Karpas-422 (cell line): ENCODE measurements at places on chromosomes 3 and 15.

- no peak for DNase-seq
Observed at GRCh38 chr15:68584756-68585573, 6.2 kb downstream of the CORO2B start.

DNA sequence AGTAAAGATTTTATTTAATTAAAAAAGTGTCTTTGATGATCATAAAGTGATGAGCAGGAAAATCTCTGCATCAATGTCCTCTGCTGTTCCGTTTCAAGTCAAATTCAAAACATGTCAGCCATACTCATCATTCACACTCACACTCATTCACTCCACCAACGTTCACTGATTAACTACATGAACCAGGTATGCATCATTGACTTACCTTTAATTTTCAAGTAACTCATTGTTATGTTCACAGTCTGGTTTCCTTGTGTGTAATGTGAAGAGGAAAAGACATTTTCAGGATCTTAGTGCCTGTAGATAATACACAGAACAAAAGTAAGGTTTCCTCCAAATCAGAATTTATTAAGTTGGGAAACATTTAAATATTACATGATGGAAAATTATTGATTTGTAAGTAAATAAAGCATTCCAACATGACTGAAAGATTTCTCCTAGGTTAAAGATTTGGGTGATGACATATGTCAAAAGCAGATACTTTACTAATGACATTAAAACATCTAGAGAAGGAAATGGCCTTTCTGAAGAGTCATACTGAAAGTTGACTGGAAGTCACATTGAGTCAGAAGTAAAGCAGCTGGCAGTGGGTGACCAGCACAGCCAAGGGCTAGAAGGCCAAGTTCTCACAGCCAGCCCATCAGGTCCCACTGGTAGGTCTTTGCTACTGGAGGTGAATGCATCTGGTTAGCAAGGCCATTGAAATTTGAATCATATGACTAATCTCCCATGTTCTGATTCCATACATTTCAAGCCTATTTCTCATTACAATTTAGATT lies 251.9 kb downstream of the CDIN1 start:
- no peak for DNase-seq

- DNase-seq, result no peak
Observed at GRCh38 chr3:123535580-123535979, 49.3 kb downstream of the HACD2 start.

DNA sequence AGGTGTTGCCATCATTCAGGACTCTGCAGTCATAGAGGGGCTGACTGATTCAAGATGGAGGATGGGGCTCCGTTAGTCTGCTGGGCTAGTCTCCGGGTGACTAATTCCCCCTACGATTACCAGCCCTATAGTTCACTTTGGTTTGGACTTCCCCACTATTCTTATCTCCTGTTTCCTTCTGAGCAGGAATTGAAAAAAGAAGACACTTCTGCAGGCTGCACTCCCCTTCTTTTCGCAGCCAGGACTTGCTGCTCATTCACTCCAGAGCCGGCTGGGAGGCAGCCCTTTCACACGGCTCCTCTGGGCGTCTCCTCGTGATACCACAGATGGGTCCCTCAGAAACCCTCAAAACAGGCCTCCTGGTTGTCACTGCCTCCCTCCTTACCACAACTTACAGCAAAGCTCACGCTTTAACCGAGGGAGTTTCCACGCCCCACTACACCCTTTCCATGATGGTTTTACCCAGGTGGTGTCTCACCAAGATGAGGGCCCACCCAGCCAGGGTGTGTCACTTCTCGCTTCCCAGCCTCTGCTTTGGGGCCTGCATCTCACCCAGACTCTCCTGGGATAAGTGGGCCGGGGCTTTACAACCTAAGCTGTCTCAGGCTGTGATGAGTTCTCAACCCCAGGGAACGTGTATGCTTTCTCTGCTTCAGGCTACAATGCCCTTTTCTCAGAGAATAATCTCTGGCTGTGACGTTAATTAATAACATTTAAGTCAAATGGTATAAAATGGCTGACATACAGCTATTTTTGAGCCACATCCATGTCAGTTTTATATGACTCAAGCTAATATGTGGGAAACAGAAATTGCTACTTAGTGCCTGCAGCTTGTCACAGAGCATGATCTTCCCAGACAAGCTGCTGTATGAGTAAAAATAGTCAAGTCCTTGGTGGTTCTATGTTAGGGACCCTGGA lies 11.9 kb downstream of the CX3CR1 start:
- no peak for DNase-seq

- DNase-seq, result no peak
Observed at GRCh38 chr3:187481426-187481825, 113.2 kb downstream of the RTP4 start.

- DNase-seq, result no peak
Observed at GRCh38 chr3:101533603-101533968, 20.6 kb upstream of the SENP7 start.

- DNase-seq, result no peak
Observed at GRCh38 chr3:117748131-117748530, 1038.6 kb downstream of the TUSC7 start.

GRCh38 chr3:9669720-9670432 lies 20.6 kb downstream of the MTMR14 start:
- no peak for DNase-seq

DNA sequence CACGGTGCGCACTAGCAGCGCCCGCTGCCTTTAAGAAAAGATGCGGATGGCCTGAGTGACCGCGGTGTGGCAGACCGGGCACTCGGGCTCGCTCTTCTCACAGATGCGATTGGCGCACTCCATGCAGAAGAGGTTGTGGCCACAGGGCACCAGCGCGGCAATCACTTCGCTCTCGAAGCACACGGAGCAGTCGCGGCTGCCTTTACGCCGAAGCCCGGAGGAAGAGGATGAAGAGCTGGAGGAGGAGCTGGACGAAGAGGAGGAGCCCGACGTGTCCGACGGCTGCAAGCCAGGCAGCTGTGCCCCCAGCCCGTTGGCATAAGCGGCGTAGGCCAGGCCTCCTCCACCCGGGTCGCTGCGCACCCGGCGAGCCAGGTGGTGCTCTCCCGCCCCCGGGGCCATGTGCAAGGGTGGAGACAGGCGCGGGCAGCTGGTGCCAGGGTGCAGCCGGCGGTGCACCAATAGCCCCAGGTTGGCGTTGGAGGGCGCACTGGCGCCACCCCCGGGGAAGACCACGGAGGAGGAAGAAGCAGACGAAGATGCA lies 2.6 kb downstream of the MEX3B start:
- DNase-seq, result no peak

GRCh38 chr3:16251316-16252085 lies 13.2 kb downstream of the DPH3 start:
- DNase-seq, result no peak

DNA sequence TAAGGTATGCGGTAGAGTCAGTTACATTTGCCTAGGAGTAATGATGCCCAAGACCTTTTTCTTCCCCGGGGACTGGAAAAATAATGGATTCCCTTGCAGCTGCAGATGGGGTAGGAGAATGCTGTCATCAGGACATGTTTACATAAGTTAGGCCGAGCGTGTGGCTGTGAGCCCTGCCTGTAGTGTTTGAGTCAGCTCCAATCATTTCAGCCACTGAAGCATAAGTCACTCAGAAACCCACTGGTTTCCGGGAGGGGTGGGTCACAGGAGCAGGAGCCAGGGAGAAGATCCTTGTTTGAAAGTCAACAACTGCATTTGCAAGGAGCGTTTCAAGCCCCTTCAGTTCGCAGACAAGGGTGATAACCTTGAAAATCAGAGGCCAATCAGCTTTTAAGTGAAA lies 562.3 kb downstream of the MCTP2 start:
- DNase-seq, result no peak

- no peak for DNase-seq
Observed at GRCh38 chr3:28973609-28974008, 307.3 kb upstream of the RBMS3 start.

DNA sequence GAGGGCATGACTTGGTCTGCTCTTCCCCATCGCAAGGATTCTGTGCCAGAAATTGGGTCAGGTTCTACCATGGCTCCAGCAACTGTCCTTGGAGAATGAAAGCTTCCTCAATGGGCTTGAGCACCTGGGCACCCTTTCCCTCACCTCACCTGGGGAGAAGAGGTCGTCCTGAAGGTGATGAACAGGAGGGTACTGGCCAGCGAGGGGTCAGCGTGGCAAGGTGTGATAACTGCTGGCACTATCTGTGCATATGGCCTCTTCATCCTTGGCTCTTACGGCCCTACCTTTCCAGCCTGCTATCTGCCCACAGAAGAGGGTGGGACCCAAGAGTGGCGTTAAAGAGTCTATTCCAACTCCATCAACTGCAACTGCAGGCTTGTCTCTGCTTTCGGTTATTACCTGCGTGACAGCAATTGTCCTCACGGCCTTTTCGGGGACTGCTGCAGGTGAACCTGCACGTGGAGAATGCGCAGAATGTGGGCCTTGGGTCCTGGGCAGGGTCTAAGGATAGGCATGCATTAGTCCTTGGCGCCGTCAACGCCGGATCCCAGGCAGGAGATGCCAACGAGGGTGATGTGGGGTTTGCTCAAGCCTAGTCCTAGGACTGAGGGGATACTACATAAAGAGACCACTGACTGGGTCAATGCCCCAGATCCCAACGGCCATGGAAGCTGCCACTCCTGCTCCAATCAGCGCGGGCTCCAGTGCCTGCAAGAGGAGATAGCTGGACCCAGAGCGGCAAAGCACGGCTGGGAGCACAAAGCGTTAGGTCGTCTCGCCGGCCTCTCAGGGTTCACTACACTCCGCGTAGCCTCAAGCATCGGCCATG lies 625 bp upstream of the RBM15B start:
- DNase-seq, result peak; percentile 61

DNA sequence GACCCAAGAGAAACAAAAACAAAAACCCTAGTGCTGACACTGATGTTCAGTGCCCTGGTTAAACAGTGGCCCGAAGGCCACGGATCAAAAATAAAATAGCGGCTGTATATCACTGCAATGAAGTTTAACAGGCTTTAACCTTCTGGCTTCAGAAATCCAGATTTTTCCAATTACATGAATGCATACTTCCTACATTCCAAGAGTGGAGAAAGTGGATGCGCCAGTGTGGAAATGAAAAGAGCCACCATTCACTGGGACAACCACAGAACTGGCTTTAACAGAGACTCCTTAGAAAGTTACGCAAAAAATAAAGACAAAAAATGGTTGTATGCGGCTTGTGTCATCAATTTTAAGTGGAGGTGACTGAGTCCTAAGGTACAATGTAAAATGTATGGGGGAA lies 522.2 kb downstream of the FHIT start:
- DNase-seq, result no peak

- DNase-seq, result no peak
Observed at GRCh38 chr3:173584838-173585831, 187.6 kb downstream of the NLGN1 start.

DNA sequence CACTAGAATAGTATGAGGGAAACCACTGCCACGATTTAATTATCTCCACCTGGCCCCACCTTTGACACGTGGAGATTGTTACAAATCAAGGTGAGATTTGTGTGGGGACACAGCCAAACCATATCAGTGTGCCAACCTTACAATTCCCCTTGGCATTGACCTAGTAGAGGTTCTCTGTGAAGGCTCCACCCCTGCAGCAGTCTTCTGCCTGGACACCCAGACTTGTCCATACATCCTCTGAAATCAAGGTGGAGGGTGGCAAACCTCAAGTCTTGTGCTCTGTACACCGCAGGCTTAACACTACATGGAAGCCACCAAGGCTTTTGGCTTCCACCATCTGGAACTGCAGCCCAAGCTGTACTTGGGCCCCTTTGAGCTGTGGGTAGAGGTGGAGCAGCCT lies 8.8 kb upstream of the IQGAP1 start:
- peak; percentile 34 for DNase-seq

DNA sequence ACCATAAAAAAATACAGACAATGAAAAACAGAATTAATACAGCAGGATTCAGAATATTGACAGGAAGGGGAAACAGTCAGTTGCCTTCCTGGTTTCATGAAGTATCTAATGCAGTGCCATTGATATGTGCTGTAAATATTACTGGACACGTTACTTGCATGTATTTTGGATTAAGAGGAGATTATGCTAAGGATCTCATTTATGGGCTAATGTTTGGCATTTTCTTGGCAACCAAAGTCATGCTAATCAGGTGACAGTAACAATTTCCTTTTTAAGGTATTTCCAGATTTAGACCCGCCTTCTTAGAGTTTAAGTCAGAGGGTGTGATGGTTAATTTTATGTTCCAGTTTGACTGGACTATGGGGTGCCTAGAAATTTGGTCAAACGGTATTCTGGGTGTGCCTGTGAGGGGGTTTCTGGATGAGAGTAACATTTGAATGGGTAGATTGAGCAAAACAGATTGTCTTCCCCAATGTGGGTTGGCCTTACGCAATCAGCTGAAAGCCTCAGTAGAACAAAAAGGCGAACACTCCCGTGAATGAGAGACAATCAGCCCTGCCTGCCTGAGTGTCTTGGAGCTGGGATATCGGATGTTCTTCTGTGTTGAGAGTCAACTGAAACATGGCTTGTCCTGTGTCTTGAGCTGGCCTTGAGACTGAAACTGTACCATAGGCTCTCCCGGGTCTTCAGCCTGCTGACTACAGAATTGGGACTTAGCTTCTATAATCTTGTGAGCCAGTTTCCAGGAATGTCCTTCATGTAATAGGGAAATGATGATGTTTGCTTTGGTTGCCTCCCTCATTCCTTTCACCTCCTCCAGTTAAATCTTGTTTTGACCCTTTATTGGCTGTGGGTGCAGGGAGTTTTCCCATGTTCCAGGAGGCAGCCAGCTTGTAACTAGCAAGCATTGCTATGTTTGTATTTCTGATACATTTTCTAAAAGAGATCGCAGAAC lies 10.5 kb downstream of the SQOR start:
- no peak for DNase-seq

DNA sequence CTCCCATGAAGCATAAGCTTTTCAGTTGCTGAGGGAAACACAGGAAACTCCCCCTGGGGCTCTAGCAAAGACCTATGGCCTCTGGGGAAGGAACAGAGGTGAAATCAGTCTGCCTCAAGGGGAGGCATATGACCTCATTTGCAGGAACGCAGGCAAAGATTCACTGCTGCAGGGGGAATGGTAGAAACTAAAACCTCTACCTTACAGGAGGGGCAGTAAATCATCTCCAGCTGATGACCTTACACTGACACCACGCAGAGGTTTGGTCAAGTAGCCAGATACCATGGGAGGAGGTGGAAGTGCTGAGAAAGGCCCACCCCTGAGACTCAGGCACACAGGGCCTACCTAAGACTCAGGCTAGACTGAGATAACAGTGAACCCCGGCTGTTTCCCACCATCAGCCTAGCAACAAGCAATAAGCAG lies 81.1 kb downstream of the RAD18 start:
- no peak for DNase-seq

GRCh38 chr15:45288947-45289346 lies 36.9 kb downstream of the SLC28A2 start:
- DNase-seq, result no peak

DNA sequence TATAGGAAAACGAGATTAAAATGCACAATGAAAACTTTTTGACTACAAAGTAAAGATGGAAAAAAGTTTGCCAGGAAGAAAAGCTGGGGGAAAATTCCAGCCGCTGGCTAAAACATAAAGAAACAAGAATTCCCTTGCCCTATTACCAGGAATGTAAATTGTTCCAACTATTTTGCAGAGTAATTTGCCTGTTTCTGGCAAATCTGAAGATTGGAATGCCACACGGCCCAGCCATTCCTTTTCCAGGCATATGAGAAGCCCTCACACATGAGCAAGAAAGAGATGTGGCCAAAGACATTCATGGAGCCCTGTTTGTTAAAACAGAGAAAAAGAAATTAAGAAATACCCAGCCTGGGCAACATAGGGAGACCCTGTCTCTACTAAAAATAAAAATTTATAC lies 8.4 kb upstream of the GATA2 start:
- DNase-seq, result no peak
